ENCODE measurements at places on chromosomes 12 and 14.

DNA sequence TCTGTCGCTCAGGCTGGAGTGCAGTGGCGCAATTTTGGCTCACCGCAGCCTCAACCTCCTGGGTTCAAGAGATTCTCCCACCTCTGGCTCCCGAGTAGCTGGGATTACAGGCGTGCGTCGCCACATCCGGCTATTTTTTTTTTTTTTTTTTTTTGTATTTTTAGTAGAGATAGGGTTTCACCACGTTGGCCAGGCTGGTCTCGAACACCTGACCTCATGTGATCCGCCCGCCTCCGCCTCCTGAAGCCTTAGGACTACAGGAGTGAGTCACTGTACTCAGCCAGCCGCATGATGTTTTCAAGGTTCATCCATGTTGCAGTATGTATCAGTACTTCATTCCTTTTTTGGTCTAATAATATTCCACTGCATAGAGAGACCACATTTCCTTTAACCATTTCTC is 2.4 kb upstream of the RNF34 start:
- no peak for DNase-seq

- DNase-seq = no peak
These were observed 23.4 kb upstream of the RAB35 start for GRCh38 chr12:120139958-120140357.

DNA sequence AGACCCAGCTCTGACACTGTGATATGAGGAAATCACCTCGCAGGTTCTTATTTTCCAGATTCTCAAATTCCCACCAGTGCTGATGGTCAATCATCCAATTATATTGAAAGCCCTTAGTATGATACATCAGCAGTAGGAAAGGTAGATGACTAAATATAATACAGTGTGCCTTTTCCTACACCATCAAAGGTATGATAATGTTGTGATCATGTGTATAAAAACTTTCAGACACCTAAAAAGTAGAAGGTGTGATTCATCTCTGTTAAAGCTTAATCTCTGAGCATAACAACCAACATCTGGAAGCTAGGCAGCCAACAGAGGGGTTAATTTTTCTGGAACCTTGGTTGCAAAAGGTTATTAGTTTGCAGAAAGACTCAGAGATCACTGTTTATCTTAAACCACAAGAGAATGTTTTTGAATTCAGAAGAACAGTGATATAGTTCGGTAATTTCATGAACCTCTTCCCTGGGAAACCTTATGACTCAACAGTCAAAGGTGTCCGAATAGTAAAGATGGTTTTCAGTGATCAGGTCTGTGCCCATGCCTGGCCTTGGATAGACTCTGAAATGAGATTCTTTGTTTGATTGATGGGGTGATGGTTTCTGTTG is 122.5 kb downstream of the ETV6 start:
- DNase-seq = peak; percentile 73

GRCh38 chr14:35158951-35159653 is 36.8 kb downstream of the PRORP start:
- no peak for DNase-seq

- no peak for DNase-seq
These were observed 151.2 kb downstream of the PLCZ1 start for GRCh38 chr12:18586581-18586980.

- no peak for DNase-seq
These were observed 451.7 kb downstream of the TMEM117 start for GRCh38 chr12:44287545-44287944.

DNA sequence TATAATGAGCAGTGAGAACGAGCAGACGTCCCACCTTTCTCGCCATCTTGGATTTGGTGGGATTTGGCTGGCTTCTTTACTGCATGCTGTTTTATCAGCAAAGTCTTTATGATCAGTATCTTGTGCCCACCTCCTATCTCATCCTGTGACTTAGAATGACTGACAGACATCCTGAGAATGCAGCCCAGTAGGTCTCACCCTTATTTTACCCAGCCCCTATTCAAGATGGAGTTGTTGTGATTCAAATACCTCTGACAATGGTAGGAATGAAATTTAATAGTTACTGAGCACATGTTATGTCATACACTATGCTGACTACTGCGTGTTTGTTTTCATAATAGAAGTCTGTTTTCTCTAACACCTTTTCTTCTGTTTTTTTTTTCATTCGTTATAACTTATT is 1.9 kb downstream of the TMTC3 start:
- DNase-seq = no peak

DNA sequence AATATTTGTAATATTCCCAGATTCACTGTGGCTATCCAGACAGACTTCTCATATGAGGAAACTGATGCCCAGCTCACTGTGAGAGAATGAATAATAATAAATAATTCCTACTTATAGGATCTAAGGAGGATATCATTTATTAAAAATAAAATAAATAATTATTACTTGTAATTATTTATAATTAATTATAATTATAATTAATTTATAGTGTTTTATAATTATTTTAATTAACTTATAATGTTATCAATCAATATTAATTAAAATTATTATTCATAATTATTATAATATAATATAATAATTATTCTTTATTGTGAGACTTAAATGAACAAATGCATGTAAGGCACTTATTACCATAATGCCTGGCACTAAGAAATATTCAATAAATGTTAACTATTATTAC is 192.8 kb downstream of the GALC start:
- no peak for DNase-seq

DNA sequence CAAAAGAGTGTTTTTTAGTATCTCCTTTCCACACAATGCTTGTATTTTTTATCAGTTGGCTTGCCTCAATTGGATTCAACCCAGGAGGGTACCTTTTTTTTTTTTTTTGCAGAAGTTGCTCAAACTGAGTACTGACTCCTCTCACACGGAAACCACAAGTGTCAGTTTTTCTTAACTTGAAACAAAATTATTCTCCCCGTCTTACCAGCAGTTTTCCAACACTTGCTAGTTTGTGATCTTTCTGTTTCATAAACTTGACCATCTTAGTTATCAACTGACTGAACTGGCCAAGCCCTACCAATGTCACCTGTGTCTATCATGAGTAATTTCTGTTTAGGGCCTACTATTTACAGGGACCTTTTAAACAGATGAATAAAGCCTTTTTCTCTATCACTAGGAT is 34.1 kb upstream of the ITPR2 start:
- DNase-seq = peak; percentile 81

DNA sequence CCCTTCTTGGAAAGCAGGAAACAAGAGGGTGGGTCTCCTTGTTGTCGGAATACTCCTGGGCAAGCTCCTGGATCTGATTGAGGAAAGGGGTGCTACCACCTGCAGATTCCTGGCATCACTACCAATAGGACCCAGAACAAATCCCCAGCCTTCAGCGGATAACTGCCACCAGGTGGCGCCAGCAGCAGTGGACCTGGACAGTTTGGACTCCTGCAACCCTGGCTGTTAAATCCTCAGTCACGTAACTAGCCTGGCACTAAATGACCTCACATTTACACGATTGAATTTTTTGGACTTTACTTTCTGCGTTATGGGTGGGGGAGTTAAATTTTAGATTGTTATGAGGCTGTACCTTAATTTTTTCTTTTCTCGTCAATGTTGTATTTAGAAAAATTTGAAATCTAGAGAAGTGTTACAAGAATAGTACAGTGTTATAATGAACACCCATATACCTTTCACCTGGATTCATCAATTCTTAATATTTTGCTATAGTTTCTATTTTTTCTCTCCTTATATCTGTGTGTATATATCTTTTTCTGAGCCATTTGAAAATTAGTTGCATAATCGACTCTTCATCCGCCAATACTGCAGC is 95.6 kb downstream of the GAS2L3 start:
- peak; percentile 68 for DNase-seq

DNA sequence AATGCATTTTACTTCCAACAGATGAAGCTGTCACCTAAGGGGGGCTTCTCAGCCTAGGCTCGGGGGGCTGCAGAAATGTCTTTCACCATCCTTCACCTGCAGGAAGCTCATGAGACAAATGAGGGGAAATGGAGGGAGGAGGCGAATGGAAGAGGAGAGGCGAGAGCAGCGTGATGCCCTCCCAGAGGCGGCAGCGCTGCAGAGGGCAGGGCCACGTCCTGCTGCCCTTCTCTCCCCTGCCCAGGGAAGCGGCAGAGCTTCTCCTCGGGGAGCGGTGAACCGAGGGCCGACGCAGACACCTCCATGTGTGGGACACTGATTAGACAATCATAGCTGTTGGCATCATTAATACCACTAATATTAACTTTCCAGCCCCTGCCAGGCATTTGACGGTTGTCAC is 78.3 kb downstream of the SERPINA3 start:
- DNase-seq = no peak

- no peak for DNase-seq
These were observed 14.4 kb upstream of the GUCY2C start for GRCh38 chr12:14710632-14711320.

DNA sequence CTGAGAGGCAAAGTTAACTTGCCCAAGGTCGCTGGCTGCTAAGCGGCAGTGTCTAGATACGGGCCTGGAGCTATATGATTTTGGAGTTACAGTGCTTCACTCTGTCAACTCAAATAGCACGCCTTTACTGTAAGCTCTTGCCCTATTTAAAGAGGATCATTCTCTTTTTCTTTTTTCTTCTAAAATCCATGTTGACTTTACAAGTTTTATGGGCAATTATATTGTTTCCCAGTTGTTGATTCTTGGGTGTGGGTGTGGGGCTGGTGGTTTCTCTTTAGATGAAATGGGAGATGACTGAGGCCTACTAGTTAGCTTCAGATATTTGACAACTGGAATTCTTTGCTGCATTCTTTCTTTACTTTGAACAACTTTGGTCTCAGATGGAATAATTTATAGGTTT is 70.7 kb downstream of the C12orf75 start:
- DNase-seq = no peak

- DNase-seq = no peak
These were observed 37.4 kb downstream of the WSCD2 start for GRCh38 chr12:108166505-108166904.

DNA sequence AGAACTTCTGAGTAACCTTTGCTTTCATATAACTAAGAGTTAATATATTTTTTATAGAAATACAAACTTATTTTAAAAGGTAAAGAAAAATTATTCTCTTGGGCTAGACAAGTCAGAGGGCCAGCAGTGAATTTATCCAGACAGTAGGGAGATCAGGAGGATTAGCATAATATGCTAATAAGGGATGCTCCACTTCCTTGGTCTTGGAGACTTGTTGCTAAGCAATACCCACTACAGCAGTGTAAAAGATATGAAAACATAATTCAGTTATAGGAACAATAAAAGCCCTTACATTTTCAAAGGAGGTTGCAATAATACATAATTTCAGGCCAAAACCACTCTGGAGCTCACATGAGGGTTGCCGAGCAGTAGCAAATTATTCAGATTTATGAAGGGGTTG is 615.6 kb downstream of the KCNH5 start:
- no peak for DNase-seq

GRCh38 chr12:11888029-11888428 is 182.7 kb upstream of the BCL2L14 start:
- DNase-seq = no peak

- DNase-seq = peak; percentile 71
These were observed 34.3 kb downstream of the FGD6 start for GRCh38 chr12:95182868-95183415.

- no peak for DNase-seq
These were observed 543.2 kb upstream of the TBX3 start for GRCh38 chr12:115227137-115227615.

- DNase-seq = no peak
These were observed 99.0 kb upstream of the DDHD1 start for GRCh38 chr14:53252141-53252540.

DNA sequence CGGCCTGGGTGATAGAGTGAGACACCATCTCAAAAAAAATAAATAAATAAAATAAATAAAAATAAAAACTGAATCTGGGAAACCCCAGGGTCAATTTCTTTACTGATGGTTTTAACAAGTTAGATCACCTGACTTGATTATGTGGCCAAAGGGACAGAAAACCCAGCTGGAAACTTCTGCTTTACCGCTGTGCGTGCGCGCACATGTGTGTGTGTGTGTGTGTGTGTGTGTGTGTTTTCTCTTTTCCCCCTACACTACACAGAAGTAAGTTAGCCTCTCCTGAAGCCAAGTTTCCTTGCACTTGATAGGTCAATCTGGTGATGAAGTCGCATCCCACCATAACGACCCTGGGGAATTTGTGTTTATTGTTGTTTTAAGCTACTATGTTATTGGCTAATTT is 105.3 kb upstream of the AMN1 start:
- no peak for DNase-seq

- DNase-seq = no peak
These were observed 303.5 kb downstream of the EGLN3 start for GRCh38 chr14:33647385-33647786.

DNA sequence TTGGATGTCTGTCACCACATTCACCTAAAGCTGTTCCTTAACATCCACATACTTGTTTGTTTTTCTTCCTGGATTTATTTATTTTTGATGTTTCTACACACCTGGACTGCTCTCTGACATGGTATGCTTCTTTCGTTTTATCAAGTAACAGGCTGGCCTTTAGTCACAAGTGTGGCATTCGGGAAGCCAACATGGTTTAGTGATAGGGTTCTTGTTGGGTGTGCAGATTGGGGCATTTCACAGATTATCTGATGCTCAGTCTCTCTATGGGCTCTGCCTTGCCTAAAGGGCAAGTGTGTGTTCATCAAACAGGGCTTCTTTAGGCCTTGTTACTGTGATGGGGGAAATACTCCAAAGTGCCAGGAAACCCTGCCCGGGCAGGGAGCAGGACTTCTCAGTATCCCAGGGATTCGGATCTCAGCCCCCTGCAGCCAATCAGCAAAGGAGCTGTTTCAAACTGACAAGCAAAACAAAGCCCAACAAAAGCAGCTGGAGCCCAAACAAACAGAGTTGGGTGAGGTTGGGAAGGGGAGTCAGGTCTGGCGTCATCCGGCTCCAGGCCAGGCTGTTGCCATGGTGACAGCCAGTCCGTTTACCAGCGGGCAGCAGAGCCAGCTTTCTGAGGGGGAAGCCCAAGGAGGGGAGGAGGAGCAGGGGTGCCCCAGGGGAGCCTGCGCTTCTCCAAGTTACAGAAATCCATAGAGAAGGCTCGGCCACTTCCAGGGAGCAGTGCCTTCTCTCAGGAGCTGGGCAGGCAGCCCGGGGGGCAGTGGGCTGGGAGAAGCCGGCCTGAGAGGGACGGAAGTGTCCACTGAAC is 31.9 kb downstream of the FOS start:
- no peak for DNase-seq

- DNase-seq = no peak
These were observed 93.0 kb downstream of the KTN1 start for GRCh38 chr14:55673048-55673447.

DNA sequence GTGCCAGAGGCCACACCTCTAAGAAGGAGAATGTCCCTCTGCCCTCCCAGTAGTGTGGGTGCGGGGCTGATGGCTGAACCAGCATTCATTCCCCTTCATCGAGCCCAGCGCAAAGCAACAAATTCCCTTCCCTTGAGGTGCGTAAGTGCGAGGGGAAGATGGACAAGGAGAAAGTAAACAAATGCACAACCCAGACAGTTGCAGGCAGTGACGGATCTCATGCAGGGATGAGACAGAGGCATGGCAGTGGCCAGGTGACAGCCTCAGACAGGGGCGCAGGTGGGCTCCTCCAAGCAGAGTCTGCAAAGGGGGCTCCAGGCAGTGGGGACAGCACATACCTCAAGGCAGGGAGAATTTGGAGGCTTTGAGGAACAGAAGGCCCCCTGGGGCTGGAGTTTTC is 2.3 kb upstream of the MYL2 start:
- DNase-seq = no peak

Measured in activated CD4-positive, alpha-beta T cell treated with anti-CD3 and anti-CD28 coated beads, Interleukin-10, Interleukin-2, amounts not matched to agents 100 ng/mL and 50 ng/mL, durations not matched to agents 16 hours and 8 hours (primary cell).